ENCODE measurements at places on chromosomes 7 and 10.

DNA sequence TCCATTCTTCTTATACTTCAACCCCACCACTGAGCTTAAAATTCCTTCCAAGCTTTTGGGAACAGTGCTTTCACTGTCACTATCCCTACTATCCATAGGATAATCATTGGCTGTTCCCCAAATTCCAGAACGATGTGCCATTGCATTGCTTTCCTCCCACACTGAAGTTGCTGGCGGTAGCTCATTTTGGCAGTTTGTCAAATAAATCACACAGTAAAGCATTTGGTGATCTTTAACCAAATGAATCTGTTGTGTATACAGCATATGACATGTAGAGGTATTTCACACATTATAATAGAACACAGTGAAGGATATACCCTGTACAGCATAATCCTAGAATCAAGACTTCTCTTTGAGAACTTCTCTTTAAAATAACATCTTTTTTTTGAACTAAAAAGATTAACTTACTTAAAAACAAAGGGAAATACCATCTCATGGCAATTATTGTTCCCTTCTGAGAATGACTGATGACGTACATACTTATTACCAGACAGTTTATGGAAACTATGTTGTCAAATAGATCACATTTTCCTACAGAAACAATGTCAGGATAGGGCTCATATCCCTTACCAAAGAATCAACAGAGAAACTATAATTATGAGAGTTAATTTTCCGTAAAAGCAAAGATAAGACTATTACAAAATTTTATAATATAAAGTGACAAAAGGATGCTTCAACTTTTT, 93.6 kb downstream of the CTNNA3 start:
- DNase-seq = no peak

DNA sequence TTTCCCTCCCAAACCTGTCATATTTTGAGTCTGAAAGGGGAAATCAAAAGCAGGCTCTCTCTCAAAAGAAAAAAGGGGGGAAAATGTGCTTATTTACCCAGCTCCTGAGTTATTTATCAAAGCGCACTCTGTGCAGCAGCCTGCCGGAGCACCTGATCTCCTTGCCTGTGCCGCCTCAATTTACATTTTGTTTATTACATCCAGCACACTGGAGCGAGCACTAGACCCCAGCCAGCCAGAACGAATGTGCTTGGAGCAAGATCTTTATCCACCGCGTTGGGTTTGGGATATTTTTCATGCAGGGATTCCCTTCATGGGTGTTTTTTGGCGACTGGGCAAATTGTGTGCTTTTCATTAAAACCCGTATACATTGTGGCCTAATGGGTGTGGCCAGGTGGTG, 161.9 kb upstream of the INSYN2A start:
- DNase-seq = no peak

DNA sequence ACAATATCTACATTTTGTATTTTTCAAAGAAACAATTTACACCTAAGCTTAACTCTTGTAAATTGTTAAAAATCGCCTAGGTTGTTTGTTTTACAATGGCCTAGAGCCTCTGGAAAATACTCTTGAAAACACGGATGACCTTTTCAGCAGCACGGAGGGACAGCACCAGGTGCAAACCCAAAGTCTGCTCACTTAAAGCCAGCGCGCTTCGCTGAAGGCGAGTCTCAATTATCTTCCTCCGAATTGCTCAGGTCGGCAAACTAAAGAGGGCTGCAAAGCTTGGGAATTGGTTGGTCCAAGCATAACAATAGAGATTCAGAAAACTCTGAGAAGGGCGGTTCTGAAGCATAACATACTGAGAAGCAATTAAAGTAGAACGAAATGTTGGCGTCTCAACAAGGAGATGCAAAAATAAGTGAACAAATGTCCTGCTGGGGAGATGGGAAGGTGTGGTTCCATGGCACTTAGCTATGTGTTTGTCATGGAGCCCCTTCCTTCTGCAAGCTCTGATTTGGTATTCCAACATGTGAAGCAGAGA, 139.9 kb upstream of the PITRM1 start:
- peak; percentile 71 for DNase-seq

DNA sequence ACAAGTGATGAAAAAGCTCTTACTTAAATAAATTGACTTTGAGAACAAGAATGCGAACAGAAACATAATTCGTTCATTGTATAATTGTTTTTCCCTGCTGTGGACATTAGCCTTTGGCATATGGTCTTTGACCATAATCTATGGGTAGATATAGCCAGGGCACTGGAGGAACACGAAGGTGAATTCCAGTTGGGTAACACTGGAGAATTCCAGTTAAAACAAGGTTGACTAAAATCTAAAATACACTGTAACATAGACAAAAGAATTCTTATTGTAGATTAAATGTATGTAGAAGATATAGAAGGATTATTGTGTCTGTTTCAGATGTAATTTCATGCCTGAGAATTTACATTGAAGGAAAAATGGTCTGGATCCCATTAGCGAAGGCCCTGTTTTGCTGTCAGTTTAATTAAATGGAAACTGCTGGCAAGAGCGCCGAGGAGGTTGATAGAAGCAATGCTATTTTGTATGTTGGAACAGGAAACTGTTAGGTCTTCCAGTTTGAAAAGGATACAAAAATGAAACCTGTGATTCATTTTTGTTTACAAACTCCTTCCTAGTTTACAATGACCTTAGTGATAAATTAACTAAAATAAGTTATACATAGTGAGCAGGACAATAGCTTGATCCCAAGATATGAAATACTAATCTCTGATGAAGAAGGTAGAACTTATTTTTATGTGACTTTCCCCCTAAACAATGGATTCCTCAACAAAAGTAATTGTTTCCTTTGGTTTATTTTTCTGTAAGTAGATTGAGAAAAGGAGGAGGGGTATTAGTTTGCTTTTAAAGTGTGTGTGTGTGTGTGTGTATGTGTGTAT, 68.9 kb downstream of the ARID5B start:
- DNase-seq = no peak

GRCh38 chr7:155298288-155298833, 683 bp downstream of the INSIG1 start:
- peak; percentile 48 for DNase-seq

DNA sequence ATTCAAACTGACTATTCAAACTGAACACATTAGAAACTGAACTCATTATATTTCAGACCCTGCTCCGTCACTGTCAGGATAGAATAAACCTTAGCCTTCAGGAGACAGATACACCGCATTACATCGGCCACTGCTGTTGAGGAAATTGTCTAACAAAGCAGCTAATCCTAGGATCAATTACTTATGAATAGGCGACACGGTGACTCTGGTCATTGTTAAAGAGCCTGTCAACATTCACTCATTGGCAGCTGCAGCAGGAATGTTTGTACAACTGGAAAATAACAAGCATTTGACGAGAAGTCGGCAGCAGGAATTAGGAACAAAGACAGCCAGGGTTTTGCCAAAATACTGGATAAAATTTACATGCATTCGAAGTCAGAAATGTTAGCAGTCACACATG, 112.0 kb upstream of the MKX start:
- DNase-seq = peak; percentile 86

- DNase-seq = no peak
These were observed 350.1 kb upstream of the MKI67 start for GRCh38 chr10:128476368-128476725.

DNA sequence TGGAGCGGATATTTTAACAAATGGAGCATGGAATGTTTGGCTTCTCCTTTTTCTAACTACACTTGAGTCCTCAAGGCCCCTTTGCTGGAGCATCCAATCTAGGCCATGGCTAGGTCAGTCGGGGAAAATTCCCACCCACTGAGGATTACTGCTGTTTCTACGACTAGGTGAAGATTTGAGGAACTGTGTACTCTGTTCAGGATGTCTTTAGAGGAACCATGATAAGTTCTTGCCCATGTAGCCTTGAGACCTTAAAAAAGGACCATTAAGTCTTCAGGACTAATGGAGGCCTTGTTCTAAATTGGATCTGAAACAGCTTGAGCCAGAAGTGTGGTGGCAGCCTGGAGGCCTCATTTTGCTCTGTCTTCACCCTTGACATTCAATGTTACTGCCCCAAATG, 6.2 kb downstream of the AGK start:
- no peak for DNase-seq

DNA sequence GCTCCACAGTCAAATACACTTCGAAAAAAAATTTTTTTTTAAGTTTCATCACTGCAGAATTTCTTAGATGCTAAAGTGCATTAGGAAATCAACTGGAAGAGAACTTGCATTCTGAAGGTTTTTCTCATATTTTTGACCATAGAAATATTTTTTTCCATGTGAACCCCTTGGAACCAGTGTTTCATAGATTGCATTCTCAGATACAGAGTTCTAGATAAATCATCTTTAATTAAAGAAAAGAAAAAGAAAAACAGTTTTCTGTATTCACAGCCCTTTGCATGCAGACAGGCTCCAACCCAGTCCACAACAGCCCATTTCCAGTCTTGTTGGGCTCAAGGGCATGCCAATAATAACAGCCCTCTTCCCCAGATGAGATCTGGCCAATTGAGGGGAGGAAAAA, 75.5 kb upstream of the RPA3 start:
- no peak for DNase-seq

DNA sequence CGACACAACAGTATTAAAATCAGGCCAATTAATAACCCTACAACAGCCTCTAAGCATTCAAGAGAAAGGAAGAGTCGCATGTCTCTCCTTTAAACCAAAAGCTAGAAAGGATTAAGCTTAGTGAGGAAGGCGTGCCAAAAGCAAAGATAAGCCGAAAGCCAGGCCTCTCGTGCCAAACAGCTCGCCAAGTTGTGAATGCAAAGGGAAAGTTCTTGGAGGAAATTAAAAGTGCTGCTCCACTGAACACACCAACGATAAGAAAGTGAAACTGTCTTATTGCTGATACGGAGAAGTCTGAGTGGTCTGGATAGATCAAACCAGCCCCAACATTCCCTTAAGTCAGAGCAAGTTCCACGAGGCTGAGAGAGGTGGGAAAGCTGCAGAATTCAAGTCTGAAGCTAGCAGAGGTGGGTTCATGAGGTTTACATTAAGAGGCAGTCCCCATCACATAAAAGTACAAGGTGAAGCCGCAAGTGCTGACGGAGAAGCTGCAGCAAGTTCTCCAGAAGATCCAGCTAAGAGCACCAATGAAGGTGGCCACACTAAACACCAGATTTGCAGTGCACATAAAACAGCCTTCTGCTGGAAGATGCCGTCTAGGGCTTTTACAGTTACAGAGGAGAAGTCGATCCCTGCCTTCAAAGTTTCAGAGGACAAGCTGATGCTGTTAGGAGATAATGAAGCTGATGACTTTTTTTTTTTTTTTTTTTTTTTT, 194.8 kb downstream of the MAD1L1 start:
- DNase-seq = no peak

DNA sequence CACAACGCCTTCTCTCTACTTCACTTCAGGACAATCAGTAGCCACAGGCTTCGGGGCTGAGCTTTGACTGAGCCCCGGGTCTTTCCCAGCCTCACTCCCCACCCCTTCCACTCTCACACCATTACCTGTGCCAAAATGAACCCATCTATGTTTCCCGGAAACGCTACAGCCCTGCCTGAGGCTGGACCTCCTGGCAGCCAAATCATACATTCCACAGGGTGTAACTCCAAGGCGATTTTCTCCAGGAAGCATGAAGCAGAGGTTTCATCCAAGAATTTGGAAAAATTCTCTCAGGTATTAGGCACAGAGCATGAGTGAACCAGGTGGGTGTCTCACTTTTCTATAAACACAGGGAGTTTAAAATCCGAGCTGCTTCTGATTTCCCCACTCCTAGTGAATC, 286.3 kb downstream of the TNS3 start:
- DNase-seq = no peak

- no peak for DNase-seq
These were observed 160.3 kb upstream of the LYZL2 start for GRCh38 chr10:30789806-30790205.

GRCh38 chr7:156639426-156640256, 933 bp upstream of the RNF32 start:
- DNase-seq = peak; percentile 10

- DNase-seq = no peak
These were observed 102.8 kb downstream of the PIP4K2A start for GRCh38 chr10:22611425-22612115.

DNA sequence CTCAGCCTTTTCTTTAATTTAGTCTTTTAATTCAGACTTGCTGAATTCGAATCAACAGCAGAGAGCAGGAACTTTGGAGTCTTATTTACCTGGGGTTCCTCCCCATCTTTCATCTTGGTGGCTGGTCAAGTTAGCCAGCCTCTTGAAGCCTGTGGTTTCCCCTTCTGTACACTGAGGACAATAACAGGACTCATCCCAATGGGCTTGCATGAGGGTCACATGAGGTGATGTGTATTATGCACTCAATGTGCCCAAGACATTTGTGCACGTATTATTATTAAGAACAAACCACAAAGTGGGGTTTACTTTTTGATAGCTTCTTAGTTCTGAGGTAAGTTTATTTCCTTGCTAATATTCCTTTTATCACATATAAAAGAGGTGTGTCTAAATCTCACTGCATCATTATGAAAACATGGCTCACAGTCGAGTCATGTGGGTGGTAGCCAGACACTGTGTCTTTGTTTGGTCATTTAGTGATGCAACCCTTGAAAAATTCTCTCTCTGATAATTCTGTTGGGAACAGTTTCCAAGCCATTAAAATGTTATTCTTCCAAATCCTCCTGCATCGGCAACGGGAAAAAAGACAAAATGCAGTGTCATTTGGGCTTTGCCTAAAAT, 86.5 kb upstream of the GRB10 start:
- no peak for DNase-seq

DNA sequence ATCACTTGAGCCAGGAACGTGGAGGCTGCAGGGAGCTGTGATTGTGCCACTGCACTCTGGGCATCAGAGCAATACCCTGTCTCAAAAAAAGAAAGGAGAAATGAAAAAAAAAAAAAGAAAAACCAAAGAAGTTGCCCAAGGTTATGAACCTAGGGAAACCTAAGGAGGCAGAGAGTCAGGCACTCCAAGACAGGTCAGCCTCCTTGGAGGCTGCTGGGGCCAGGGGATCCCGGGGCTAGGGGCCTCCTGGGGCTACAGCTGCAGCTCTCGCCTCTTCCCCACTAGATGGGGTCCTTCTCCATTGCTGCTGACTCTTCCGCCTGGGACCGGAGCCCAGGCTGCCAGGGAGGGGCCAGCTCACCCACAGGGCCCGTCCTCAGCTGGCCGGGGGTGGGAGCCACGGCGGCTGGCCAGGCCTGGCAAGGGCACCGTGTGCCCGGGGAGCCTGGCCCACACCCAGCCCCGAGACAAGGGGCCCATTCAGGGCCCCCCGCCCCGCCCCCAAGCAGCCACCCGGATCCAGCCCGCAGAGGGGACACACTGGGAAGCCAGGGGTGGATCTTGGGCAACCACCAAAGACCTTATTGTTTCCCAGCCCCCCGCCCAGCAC, 1.7 kb upstream of the SPACDR start:
- peak; percentile 81 for DNase-seq

DNA sequence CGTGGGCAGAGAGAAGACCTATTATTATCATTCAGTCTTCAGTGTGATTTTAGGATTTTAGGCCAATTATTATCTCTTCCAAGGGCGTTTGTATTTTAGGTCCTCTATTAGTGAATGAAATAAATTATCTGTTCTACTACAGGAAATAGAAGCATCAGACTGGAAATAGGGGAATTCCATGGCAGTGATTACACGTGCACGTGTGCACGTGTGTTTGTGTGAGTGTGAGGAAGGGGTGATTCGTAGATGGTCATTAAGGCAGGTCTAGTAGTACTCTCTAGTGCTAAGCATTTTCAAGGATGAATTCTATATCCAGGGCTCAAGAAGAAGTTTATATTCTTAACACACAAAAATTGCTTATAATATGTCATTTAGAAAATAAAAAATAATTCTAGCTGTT, 623.2 kb downstream of the GATA3 start:
- no peak for DNase-seq

- DNase-seq = no peak
These were observed 85.8 kb downstream of the GRK5 start for GRCh38 chr10:119292968-119293760.

GRCh38 chr7:129263168-129263567, 38.3 kb downstream of the AHCYL2 start:
- no peak for DNase-seq

Data from neural progenitor cell (in vitro differentiated cells).